ENCODE measurements at places on chromosomes 16 and 17.
A peak's percentile ranks its signal among the peaks of the same experiment; 100 is the strongest.

- DNase-seq: peak; percentile 7
These were observed 42.4 kb downstream of the CD300LF start for GRCh38 chr17:74670329-74670728.

GRCh38 chr16:19142939-19143598 is 25.0 kb upstream of the SYT17 start:
- no peak for DNase-seq

- no peak for DNase-seq
These were observed 71.1 kb downstream of the METRNL start for GRCh38 chr17:83150369-83151055.

GRCh38 chr16:46621934-46622676 is 926 bp upstream of the SHCBP1 start:
- DNase-seq: no peak

- DNase-seq: no peak
These were observed 13.4 kb downstream of the CD300E start for GRCh38 chr17:74610108-74610507.

- no peak for DNase-seq
These were observed 18.2 kb upstream of the DOK4 start for GRCh38 chr16:57504491-57504890.

DNA sequence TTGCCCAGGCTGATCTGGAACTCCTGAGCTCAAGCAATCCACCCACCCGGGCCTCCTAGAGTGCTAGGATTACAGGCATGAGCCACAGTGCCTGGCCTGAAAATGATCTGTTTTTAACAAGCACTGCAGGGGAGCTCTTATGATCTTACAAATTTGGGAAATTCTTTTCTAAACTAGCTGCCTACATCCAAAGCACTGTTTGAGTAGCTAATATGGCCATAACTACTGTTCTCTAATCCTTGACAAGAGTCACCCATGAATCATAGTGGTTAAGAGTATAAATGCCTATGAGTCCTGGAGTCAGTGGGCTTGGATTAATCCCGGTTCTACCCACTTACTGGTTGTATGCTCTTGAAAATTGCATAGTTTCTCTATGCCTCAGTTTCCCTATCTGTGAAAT is 1.4 kb upstream of the CPPED1 start:
- DNase-seq: no peak

DNA sequence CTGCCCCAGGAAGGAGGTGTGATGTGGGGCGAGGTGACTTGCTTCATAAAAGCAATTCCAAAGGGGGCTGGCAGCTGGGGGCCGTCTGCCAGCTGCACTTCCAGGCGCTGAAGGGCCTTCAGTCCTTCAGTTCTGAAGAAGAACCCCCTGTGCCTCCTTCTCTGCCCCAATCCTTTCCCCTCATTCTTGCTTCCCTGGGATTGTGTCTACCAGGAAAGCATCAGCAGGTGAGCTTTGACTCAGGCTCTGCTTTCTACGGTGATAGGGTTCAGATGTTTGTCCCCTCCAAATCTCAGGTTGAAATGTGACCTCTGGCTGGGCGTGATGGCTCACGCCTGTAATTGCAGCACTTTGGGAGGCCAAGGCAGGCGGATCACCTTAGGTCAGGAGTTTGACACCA is 52.5 kb upstream of the NKD1 start:
- DNase-seq: peak; percentile 24

DNA sequence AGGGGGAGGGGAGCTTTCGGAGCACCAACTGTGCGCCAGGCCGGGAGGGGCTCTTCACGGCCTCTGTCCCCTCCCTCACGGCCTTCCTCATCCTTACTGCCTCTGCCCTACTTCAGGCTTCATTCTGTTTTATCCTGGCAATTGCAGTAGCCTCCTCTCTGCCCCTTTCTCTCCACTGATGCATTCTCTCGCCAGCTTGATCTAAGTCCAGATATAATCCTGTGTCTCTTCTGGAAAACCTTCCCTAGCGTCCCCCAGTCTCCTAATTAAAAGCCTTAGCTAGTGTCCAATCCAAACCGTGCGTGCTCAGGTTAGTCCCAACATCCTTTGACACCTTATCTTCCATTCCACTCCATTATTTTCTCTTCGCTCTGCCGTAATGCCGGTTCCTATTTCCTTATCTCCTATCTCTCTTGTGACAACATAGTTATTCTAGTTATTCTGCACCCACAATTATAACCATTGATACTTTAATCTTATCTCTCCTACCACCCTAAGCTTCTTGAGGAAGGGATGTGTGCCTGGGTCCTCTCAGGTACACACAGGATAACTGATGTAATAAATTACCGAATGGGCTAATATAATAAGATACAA is 869 bp downstream of the ZNF48 start:
- no peak for DNase-seq

- no peak for DNase-seq
These were observed 2.8 kb downstream of the SOCS7 start for GRCh38 chr17:38354466-38354865.

DNA sequence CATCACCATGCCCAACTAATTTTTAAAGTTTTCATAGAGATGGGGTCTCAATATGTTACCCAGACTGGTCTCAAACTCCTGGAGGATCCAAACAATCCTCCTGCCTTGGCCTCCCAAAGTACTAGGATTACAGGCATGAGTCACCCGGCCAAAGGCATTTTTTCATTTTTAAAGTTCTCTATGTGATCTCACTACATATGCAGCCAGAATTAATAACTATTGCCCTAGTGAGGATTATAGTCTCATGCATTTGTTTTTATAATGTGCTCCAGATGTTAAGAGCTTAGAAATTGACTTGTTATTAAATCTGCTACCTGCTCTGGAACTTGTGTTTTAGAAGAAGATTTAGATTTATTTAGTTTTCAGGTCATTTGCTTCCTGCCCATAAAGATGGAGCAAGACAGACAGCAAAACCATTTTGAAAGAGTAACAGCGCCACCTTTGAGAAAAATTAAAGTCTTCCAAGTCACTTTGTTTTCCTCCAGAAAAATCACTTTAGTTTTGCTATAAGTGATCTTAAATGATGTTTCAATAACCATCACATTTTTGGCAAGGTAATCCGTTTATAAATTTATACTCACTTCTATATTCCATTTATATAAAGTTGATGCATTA is 79.5 kb downstream of the CA4 start:
- DNase-seq: no peak

DNA sequence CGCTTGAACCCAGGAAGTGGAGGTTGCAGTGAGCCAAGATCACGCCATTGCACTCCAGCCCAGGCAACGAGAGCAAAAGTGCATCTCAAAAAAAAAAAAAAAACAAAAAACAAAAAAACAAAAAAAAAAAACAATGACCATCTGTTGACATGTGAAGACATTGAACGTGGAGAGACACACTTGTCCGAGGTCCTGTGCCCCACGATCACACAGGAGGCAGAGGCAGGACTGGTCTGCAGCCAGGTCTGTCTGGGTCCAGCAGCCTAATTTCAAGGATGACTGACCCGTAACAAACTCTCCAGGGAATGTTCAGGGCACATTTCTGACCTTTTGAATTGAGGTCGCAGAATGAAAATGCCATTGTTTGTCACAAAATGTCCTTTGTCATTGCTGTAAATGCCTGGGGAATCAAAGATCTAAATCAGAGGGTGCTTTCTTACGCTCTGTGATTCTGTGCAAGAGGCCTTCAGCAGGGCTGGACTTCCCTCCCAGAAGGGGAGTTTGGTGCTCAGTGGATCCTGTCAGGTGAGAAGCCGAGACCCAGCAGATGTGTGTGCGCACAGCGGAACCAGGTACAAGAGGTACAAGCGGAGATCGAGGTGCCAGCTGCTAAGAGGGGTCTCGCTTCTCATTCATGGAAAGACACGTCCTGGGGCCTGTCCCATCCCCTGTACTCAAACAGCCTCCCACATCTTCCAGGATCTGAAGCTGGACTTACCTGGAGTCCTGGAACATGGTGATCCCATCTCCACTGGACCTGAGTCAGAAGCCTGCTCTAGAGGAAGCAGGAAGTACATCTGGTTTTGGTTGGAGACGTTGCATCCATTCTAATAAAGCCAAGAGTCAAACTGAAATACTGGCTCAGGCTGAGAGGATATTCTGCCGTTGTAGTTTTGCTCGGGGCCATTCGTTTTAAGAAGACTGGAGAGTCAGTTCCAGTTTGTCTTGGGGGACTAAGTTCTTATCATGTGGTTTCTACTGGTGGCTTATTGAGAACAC is 95.8 kb downstream of the IRF8 start:
- DNase-seq: no peak

DNA sequence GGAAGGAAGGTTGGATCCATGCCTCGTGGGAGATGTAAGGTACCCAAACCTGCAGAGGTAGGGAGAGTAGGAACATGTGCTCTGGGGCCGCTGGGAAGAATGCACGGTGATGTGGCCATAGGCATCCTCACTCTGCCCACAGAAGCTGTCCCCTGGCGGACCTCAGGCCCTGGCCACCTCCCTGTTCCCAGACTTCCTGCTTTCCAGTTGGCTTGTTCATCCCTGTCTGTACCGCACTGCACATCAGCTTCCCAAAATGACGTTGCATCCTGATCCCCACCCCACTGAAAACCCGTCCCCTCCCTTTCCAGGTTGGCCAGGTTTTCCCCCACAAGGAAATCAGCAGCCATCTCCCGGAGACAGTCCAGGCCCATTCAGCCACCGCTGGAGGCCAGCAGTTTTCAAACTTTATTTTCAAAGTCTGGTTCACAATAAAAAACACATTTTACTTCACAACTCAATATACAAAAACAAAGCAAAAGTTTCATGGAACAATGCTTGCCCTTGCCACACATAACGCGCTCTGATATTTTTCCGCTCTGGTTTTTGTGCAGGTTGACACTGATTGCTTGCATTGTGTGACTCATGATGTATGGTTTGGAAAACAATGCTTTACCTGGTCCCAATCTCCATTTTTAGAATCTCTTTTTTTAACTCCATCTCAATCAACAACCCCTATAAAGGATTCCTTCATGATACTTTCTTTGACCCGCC is 143.0 kb downstream of the GAS7 start:
- no peak for DNase-seq

- DNase-seq: no peak
These were observed 160.6 kb downstream of the MAF start for GRCh38 chr16:79439901-79440300.

DNA sequence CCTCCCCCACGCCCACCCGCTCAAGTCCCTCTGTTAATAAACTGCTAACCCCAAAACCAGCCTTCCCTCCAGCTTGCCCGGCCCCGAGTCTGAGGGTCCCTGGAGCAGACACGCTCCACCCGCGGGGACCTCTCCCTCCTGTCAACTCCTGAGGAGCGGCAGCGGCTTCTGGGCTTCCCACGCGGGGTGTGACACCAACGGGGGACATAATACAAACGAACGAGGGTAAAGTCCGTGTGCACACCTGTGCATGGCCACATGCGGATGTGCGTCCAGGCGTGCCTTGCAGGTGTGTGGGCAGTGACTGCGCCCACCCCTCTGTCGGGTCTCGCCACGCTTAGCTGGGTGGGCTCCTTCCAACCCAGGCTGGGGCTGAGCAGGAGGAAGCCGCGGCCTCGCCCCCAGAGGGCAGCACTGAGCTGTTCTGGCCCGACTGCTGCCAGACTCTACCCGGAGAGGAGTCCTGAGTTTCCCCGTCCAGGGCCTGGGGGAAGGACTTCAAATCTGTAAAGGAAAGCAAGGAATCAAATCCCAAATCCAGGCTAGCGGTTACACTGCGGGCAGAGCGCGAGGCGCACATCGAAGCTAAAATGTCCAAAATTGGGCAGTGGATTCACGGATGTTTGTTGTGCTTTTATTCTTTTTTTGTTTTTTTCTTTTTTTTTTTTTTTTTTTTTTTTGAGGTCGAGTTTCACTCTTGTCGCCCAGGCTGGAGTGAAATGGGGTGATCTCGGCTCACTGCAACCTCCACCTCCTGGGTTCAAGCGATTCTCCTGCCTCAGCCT is 24.2 kb upstream of the KRT17 start:
- peak; percentile 87 for DNase-seq
